HAP-1 (cell line): ENCODE measurements at places on chromosomes 7 and 10.
A peak's percentile ranks its signal among the peaks of the same experiment; 100 is the strongest.

- no peak for DNase-seq
These were observed 9.7 kb upstream of the ZNF485 start for GRCh38 chr10:43596546-43596945.

DNA sequence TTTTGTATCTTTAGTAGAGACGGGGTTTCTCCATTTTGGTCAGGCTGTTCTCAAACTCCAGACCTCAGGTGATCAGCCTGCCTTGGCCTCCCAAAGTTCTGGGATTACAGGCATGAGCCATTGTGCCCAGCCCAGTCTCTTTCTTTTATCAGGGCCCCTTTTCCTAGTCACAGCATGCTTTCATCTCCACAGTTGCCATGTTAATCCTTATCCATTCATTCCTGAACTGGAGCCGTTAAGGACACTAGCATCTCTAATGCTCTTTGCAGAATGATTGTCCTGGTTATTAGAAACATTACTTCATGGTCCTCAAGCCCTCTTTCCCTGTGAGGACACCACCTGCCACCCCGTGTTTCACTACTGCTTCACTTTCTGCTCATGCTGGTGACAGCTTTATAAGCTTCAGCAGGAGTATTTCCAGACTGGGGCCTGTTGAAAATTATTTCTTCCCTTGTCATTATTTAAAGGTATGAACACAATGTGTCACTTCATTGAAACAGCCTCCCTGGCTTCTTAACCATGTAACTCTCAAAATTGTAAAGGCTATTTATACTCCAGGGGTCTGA, 313.9 kb downstream of the BMPER start:
- DNase-seq = no peak

- DNase-seq = no peak
These were observed 125.1 kb downstream of the ZMIZ1 start for GRCh38 chr10:79193694-79194382.

- no peak for DNase-seq
These were observed 247.3 kb downstream of the PARD3 start for GRCh38 chr10:34567659-34568253.

GRCh38 chr10:18142151-18142550, 1.9 kb downstream of the CACNB2 start:
- no peak for DNase-seq

GRCh38 chr10:65496541-65496940, 1429.3 kb upstream of the LRRTM3 start:
- DNase-seq = no peak

GRCh38 chr10:126504063-126504760, 115.9 kb upstream of the ADAM12 start:
- peak; percentile 56 for DNase-seq

- DNase-seq = no peak
These were observed 106.9 kb upstream of the ZNF746 start for GRCh38 chr7:149604521-149604920.

GRCh38 chr7:31648880-31649279, 38.1 kb upstream of the PPP1R17 start:
- DNase-seq = no peak

DNA sequence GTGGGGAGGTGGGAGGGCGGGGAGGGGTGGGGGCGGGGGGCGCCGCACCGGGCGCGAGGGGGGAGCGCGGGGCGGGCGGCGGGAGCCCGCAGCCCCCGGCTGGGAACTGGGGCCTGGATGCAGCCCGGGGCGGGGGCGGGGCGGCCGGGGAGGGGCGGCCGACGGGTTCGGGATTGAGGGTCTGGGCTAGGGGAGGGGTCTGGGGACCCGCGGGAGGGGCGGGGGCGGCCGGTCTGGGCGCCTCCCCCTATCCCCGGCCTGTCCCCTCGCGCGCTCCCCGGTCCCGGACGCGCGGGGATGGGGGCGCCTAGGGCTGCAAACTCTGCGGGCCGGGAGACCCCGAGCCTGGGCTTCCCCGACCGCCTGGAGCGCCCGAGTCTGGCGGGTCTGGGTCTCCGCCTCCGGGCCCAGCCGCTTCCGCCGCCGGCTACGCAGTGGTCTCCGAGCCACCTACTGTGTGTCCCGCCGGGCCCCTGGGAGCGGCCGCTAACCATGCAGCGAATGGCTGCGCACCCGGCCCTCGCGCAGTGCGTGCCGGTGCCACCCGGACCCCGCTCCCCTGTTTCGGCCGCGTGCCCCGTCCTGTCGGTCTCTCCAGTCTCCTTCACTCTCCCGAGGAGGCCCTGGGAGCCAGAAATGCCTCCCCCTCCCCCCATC, 375 bp upstream of the FGF8 start:
- no peak for DNase-seq

DNA sequence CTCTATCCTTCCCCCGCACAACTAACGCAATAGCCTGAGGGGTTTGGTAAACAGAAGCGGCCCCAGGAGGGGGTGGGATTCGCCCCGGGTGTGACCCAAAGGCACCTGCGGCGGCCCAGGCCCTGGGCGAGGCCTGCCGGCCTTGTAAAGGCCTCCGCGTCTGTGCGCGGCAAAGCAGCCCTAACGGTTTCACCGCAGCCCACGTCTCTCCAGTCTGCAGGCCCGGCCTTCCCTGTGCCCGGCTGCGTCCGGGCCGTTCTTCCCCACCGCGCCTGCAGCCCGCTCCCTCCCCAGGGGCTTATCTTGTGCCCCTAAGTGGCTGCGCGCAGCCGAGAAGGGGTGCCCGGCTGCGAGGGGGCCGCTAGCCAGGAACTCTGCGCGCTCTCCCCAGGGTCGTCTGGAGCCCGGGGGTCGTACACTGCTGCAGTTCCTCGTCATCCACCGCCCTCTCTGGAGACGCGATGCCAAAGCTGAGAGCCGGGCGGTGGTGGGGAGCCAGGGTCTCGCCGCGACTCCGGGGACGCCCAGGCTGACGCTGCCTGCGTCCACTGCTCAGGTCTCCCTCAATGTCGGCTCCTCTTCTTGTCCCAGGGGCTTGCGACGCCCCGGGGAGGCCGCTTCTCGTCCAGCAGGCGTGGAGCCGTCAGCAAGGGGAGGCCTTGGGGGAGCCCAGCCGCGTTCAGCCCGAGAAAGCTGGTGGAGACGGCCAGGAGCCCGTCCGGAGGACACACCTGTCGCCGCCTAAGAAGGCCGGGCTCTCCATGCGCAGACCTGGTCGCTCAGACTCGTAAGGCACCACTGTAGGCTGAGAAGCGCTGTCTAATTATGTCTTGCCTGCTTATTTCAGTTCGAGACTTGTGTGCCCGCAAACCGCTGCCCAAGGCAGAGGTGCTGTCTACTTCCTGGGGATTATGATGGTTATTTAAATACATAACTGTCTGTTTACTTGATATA, 132.3 kb downstream of the SPAG6 start:
- DNase-seq = no peak

- DNase-seq = no peak
These were observed 606.2 kb downstream of the PCDH15 start for GRCh38 chr10:54194806-54195205.

DNA sequence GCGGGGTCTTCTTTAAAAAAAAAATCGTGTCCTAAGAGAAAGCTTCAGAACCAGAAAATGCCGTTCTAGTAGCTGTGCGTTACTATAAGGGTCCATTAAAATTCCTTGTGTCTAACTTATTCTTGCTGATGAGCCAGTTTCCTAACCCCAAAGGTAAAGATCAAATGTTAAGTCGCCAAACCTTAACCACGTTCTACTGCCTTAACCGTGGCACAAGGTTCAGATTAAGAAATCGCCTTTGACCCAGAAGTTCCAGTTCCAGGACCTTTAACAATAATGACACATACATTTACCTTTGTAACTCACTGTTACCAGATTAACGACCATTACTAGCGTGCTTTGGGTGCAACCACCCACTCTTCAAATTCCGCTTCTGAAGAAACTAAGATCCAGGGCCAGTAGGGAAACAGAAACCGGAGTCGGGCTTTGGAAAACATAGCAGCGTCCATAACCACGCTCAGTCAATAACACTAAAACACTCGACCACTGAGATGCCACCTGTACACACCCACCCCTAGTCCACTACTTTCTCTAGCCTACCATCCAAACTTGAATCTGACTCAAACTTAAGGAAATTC, 620 bp downstream of the BET1 start:
- no peak for DNase-seq

GRCh38 chr10:76711222-76711997, 926.2 kb downstream of the KCNMA1 start:
- DNase-seq = no peak

DNA sequence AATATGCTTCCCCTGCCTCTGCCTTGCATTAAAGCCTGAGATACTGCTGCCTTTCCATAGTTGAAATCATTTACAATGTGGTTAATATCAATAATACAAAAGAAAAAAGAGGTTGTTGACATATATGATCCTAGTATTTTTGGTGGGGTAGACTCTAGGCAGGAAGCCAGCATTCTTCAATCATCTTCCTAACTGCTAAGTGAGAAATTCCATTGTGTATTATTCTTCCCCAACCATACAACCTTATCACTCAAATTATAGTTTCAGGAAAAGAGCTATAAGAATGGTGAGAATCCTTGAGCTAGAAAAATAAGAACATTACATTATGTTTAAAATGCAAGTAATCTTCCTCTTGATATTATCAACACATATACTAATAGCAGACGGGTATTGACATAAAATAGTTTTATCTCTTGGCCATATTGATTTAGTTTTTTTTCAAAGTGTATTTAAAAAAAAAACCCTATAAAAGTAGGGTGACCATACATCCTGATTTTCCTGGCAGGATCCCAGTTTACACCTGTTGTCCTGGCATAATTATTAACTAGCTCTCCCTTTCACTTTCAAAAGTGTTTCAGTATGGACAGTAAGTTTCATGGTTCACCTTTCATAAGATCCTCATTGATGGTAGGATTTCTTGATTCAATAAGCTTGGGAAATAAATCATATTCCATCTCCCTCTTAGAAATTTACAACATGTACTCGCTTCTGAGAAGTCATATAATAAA, 33.4 kb upstream of the WASL start:
- no peak for DNase-seq

DNA sequence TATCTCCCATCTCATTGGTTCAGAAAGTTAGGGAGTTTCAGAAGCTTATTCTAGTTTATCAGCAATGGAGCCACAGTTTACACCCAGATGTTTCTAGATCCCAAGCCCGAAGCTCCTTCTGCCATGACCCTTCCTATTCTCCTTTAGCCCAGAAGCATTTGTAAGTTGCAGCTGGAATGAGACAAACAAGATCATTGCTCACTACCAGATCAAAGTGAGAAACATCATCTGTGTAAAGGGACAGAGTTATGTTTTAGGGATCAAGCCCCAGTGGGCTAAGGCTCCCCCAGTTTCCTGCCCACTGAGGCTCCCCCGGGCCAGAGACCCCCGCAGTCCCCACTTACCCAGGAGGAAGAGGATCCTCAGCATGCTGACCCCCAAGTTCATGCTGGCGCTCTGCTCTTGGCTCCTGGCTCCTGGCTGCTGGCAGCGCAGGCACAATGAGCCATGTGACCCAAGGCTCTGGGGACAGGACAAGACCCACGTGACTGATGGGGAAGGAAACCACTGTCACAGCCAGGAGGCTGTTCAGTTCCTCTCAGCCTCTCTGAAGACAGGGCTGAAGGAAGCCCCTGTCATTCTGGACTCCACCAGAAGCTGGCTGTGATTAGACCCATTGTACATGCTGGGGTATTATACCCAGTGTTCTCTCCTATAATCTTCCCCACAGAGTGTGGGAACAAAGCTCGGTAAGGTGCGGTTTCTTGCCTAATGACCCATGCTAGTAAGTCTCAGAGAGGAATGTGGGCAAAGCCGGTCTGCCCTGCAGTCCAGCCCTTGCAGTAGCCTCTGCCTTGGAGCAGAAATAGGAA, at the start of gene TMEM273:
Gene TMEM273 (minus strand): TSS at position 442 of the 812 bp plus-strand sequence. CDS start 55 bp downstream, at position 387.
- no peak for DNase-seq

GRCh38 chr7:158529181-158530096, 58.2 kb downstream of the PTPRN2 start:
- DNase-seq = no peak

GRCh38 chr7:54932818-54933543, 85.8 kb upstream of the EGFR start:
- DNase-seq = peak; percentile 31

DNA sequence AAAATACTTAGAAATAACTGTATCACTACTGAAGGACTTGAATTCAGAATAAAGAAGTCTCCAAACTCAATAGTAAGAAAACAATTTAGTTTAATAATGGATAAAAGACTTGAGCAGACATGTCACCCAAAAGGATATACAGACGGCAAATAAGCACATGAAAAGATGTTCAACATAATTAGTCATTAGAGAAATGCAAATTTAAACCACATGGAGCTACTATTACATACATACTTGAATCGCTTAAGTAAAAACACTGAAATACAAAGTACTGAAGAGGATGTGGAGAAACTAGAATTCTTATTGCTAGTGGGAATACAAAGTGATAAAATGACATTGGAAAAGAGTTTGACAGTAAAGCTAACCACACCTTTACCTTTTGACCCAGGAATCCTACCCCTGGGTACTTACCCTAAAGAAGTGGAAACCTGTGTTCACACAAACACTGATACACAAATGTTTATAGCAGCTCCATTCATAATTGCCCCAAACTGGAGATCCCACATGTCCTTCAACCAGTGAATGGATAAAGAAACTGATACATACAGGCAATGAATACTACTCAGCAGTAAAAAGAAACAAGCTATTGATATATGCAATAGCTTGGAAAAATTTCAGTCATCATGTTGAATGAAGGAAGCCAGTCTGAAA, 54.3 kb upstream of the NFKB2 start:
- DNase-seq = no peak

DNA sequence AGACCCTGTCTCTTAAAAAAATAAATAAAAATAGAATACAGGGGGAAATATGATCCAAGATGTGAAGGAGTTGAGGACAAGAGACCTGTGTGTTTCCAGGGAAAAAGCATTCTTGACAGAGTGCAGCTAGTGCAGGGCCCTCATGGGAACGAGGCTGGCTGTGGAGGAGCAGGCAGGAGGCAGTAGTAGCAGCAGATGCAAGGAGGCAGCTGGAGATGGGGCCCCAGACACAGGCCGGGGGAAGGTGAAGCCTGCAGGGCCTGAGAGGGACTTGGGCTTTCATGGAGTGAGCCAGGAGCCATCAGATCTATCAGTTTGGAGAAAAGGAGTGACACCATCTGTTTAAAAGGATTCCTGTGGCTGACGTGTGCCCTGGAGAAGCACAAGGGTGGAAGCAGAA, 71.4 kb upstream of the ZNF438 start:
- DNase-seq = no peak

DNA sequence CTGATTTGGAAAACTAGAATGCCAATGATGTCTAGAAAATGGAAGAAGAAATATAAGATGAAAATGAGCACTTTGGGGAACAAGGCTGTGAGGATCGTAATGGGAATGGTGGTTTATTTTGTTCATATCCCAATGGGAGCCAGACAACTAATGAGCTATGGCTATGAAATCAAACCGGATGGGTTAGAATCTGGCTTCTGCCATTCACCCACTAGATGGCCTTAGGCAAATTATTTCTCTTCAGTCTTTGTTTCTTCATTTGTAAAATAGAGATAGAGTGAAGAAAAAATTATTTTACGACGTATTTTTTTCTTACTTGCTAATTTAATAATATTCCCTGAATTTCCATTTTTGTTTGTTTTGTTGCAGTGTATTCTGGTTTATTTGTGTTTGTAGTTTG, 572.1 kb upstream of the IGFBP3 start:
- DNase-seq = no peak
